Suprapubic skin (tissue), 4 donors: ENCODE measurements at places on chromosomes 3 and 15. TPM values are rescaled to one million over a fixed set of nuclear protein-coding genes. Genes with fewer than 3 reads are reported as not detected.

ABCC5 gene
- 10.9 TPM for total RNA-seq

GRCh38 chr3:110810356-110810755 is 261.3 kb upstream of the NECTIN3 start:
- DNase-seq: no peak
- H3K4me3 ChIP-seq: no peak overlapping the region
- H3K4me1 ChIP-seq: no peaks in the 10 kb centered on the region
- no peaks in the 10 kb centered on the region for H3K27me3 ChIP-seq
- no peak overlapping the region for H3K27ac ChIP-seq
- H3K36me3 ChIP-seq: no peaks in the 10 kb centered on the region

DNA sequence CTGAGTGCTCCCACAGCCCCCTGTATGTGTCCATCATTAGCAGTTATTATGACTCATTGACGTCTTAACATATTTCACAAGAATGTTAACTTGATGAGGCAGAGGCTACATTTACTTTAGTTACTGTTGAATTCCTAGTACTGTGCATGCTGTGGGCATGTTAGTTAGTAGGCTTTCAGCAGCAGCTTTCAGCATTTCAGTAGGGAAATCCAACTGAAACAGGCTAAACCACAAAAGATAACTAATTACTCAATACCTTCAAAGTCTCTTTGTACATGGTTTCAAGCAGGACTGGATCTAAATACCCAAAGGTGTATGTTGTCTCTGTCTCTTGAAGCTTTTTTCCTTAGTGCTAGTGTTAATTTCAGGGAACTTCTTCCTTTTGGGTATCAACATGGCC is 229.9 kb upstream of the SUCLG2 start:
- no peaks in the 10 kb centered on the region for H3K4me1 ChIP-seq
- no peak for DNase-seq
- H3K27ac ChIP-seq: no peak overlapping the region
- no peaks in the 10 kb centered on the region for H3K27me3 ChIP-seq

BNC1 gene
- 28.3 TPM for total RNA-seq

FSTL1 gene
- 58.3 TPM for total RNA-seq

DCLK3 gene
- 0.08 TPM for total RNA-seq

NRG4 gene
- 0.17 TPM for total RNA-seq

GOLGA6A gene
- total RNA-seq: 0.21 TPM

PP2D1 gene
- total RNA-seq: not detected

CLDN18 gene
- total RNA-seq: not detected

DNA sequence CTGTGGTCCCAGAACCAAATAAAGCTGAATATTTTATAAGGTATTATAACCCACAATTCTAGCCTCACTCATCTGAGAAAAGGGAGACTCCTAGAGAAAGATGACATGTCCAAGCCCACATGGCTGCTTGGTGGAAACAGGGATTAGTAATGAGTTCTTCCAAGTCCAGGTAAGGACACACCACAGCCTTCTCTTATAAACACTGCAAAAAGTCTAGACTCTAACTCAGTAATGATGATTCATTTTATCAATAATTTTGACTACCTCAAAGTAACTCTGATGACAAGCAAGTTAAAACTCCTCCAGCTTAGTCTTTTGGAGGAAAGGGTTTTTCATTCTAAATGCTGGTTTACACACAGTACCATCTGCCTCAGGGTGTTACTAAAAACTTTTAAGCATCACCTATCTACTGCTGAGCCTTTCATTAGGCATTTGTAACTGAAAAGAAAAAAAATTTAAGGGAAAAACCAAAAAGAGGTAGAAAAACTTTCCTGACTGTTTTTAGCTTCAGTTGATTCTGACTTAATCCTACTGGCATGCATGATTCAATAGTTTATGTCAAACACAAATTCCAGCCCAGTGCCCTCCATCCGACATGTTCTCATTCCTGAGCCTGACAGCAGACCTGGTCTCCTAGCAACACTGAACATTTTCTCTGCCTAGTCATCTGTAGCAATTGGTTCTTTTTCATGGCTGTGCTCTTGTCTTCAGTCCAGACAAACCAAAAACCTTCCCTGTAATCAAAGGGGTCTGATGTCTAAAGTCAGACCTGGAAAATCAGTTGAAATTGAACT is 43.9 kb downstream of the P3H2 start:
- no peak for DNase-seq
- no peak overlapping the region for H3K27ac ChIP-seq
- H3K4me1 ChIP-seq: peaks cover 11% of the 10 kb centered on the region
- H3K36me3 ChIP-seq: no peaks in the 10 kb centered on the region
- no peak overlapping the region for H3K4me3 ChIP-seq

- no peaks in the 10 kb centered on the region for H3K4me1 ChIP-seq
- peaks cover 3% of the 10 kb centered on the region for H3K27me3 ChIP-seq
- no peak overlapping the region for H3K27ac ChIP-seq
- no peak overlapping the region for H3K4me3 ChIP-seq
- DNase-seq: no peak
- H3K36me3 ChIP-seq: no peaks in the 10 kb centered on the region
Measured at GRCh38 chr3:70539908-70540307, 227.5 kb upstream of the MDFIC2 start.

CCR9 gene
- not detected for total RNA-seq

- H3K4me3 ChIP-seq: no peak overlapping the region
- no peaks in the 10 kb centered on the region for H3K36me3 ChIP-seq
- H3K27ac ChIP-seq: no peak overlapping the region
- H3K4me1 ChIP-seq: peaks cover 19% of the 10 kb centered on the region
- DNase-seq: no peak
- H3K27me3 ChIP-seq: peaks cover 37% of the 10 kb centered on the region
Measured at GRCh38 chr15:82642656-82643055, 4.5 kb downstream of the CPEB1 start.

DNA sequence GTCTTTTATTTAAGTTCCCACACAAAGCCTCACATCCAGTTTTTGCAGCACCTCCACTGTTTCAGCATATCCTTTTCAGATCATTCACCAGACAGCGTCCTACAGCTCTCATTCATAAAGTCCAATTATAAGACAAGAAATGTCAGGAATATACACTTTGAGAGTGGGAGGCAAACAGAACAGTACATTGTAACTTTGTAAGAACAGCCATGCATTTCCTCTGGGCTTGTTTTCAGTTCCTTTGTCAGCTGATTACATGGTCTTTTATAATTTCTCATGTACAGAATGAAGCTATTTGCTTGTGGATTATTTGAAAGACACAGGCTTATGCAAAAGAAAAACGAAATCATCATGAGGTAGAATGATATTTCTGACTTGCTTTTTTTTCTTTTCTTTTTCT is 85.7 kb downstream of the SOX2 start:
- H3K4me1 ChIP-seq: no peaks in the 10 kb centered on the region
- H3K4me3 ChIP-seq: no peak overlapping the region
- no peaks in the 10 kb centered on the region for H3K27me3 ChIP-seq
- DNase-seq: no peak
- H3K27ac ChIP-seq: no peak overlapping the region
- no peaks in the 10 kb centered on the region for H3K36me3 ChIP-seq

GRCh38 chr15:79185199-79185598 is 94.6 kb upstream of the RASGRF1 start:
- no peaks in the 10 kb centered on the region for H3K36me3 ChIP-seq
- no peak overlapping the region for H3K4me3 ChIP-seq
- H3K4me1 ChIP-seq: no peaks in the 10 kb centered on the region
- no peak for DNase-seq

DNA sequence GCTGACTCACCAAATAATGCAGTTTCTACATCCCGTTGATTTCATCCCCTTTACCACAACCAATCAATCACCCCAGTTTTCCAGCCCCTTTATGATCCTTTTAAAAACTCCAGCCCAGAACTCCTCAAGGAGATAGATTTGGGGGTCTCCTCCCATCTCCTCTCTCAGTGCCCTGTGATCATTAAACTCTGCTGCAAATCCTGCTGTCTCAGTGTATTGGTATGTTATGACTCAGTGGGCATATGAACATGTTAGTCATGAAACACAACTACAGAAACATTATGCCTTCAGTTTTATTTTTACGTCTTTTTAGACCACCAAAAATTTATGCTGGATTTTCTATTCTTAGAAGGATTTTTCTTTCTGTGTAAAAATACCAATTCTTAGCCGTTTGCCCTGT is 213.7 kb downstream of the DIPK2A start:
- H3K4me1 ChIP-seq: no peaks in the 10 kb centered on the region
- H3K27ac ChIP-seq: no peak overlapping the region
- H3K27me3 ChIP-seq: no peaks in the 10 kb centered on the region

RASL12 gene
- 4.8 TPM for total RNA-seq

FBXW12 gene
- not detected for total RNA-seq

- no peaks in the 10 kb centered on the region for H3K36me3 ChIP-seq
- no peak for DNase-seq
- H3K27me3 ChIP-seq: no peaks in the 10 kb centered on the region
- H3K27ac ChIP-seq: no peak overlapping the region
Measured at GRCh38 chr3:51719410-51720025, 12.7 kb downstream of the GRM2 start.

GRCh38 chr3:77935418-77935817 is 895.5 kb downstream of the ROBO2 start:
- no peak for DNase-seq
- H3K4me1 ChIP-seq: no peaks in the 10 kb centered on the region
- H3K4me3 ChIP-seq: no peak overlapping the region
- H3K27me3 ChIP-seq: no peaks in the 10 kb centered on the region
- no peaks in the 10 kb centered on the region for H3K36me3 ChIP-seq
- no peak overlapping the region for H3K27ac ChIP-seq

DNA sequence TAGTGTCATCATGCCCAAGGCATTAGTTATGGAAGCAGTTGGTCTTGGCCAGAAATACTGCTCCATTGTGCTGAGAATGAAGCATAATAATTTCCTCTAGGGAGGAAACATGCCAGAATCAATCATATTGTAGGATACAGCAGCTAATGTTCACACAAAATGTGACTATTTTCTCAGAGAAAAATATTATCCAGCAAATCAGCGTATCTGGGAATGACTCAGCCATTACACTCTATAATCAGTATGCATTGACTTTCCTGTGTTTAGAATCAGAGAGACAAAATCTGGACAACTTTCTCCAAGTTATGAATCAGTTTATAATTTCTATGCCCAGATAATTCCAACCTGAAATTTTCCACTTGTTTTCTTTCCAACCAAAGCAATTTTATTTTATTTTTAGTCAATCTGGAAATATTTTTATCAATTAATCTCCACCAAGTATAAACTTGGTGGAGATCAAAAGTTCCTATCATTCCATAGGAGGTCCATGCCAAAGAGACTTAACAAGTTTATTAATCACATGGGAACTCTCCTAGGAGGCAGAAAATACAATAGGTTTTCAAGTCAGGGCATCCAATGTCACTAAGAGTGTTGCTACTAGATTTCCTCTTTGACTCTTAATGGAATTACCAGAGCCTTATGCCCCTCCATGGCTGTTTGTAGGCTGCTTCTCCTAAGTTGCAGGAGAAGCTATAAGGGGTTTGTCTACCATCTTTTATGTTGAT is 36.4 kb downstream of the SUCNR1 start:
- H3K27ac ChIP-seq: no peak overlapping the region
- H3K36me3 ChIP-seq: no peaks in the 10 kb centered on the region
- no peak for DNase-seq
- no peak overlapping the region for H3K4me3 ChIP-seq
- no peaks in the 10 kb centered on the region for H3K27me3 ChIP-seq
- H3K4me1 ChIP-seq: no peaks in the 10 kb centered on the region

GRCh38 chr3:182697345-182697919 is 95.9 kb upstream of the ATP11B start:
- H3K27me3 ChIP-seq: peaks cover 3% of the 10 kb centered on the region
- no peak overlapping the region for H3K4me3 ChIP-seq
- no peaks in the 10 kb centered on the region for H3K36me3 ChIP-seq
- no peak overlapping the region for H3K27ac ChIP-seq
- no peak for DNase-seq

DNA sequence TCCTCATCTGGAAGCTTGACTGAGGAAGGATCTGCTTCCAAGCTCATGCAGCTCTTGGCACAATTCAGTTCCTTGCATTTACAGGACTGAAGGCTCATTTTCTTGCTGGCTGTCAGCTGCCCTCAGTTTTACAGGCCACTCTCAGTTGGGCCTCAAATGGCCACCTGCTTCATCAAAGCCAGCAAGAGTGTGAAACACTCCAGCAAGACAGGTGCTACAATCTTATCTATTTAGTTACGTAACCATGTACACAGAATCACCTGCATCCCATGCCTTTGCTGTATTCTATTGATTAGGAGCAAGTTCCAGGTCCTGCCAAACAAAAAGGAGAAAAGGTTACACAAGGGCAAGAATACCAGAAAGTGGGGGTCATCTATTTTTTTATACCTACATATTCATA is 40.8 kb downstream of the RHCG start:
- H3K36me3 ChIP-seq: no peaks in the 10 kb centered on the region
- H3K27ac ChIP-seq: no peak overlapping the region
- H3K4me3 ChIP-seq: no peak overlapping the region
- peaks cover under 1% of the 10 kb centered on the region for H3K4me1 ChIP-seq
- H3K27me3 ChIP-seq: peaks cover 29% of the 10 kb centered on the region

FAM227B gene
- 6.0 TPM for total RNA-seq

- H3K27ac ChIP-seq: no peak overlapping the region
- no peaks in the 10 kb centered on the region for H3K36me3 ChIP-seq
- H3K4me1 ChIP-seq: peaks cover 3% of the 10 kb centered on the region
- peaks cover 3% of the 10 kb centered on the region for H3K27me3 ChIP-seq
- no peak overlapping the region for H3K4me3 ChIP-seq
Measured at GRCh38 chr15:69996321-69997160, 101.2 kb downstream of the TLE3 start.

RGMA gene
- total RNA-seq: 14.5 TPM

- H3K27me3 ChIP-seq: no peaks in the 10 kb centered on the region
- DNase-seq: no peak
- H3K36me3 ChIP-seq: peaks cover 30% of the 10 kb centered on the region
- H3K27ac ChIP-seq: no peak overlapping the region
- no peak overlapping the region for H3K4me3 ChIP-seq
Measured at GRCh38 chr15:48472756-48473155, 141.5 kb downstream of the DUT start.

- no peaks in the 10 kb centered on the region for H3K36me3 ChIP-seq
- no peak overlapping the region for H3K27ac ChIP-seq
- no peaks in the 10 kb centered on the region for H3K27me3 ChIP-seq
- H3K4me3 ChIP-seq: peak overlapping the region; percentile 8
Measured at GRCh38 chr15:96889734-96890480, 559.4 kb downstream of the NR2F2 start.

DNA sequence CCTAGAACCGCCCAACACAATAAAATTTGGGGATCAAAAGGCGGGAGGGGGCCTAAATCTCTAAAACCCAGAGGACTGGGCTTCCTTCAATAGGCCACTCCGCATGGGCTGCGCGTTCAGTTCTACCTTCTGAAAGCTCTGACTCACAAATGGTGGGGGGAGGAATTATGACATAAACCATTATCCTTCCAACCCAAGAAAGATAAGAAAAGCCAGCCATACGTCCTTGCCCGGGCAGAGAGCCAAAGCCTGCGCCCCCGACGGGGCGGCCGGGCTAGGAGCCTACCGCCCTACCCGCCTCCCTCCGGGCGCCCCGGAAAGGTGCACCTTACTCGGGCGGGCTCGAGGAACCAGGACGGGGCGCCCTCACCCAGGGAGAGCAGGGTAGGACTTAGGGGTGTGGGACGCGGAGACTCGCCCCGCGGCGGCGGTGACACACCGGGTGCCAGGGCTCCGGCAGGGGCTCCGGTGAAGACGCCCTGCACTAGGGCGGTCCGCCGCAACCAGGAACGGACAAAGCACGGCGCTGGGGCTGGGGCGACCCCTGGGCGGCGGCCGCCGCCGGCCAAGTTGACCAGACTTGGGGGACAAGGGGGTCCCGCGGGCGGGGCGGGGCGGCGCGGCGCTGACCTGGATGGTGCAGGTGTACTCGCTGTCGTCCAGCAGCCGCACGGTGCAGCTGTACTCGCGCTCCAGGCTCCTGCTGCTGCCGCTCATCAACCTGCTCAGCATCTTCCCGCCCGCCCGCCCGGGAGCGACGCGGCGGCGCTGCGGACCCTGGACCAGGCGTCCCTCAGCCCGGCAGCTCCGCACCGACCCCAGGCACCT is 534 bp downstream of the FRMD5 start:
- no peaks in the 10 kb centered on the region for H3K36me3 ChIP-seq
- H3K4me3 ChIP-seq: peak overlapping the region; percentile 54
- H3K27me3 ChIP-seq: peaks cover 53% of the 10 kb centered on the region
- no peak overlapping the region for H3K27ac ChIP-seq
- H3K4me1 ChIP-seq: peaks cover 22% of the 10 kb centered on the region

KCNH8 gene
- total RNA-seq: 1.6 TPM
